ENCODE measurements at places on chromosomes 6 and 20.

- DNase-seq, result no peak
These were observed 346.7 kb downstream of the PAX1 start for GRCh38 chr20:22052025-22052650.

- DNase-seq, result no peak
These were observed 98.3 kb downstream of the SASH1 start for GRCh38 chr6:148440877-148441453.

GRCh38 chr20:31845300-31845863 lies at the start of gene FOXS1:
Gene FOXS1, minus strand, starts transcription at chr20:31845604. Its CDS starts 62 bp downstream, at chr20:31845542.
- no peak for DNase-seq

DNA sequence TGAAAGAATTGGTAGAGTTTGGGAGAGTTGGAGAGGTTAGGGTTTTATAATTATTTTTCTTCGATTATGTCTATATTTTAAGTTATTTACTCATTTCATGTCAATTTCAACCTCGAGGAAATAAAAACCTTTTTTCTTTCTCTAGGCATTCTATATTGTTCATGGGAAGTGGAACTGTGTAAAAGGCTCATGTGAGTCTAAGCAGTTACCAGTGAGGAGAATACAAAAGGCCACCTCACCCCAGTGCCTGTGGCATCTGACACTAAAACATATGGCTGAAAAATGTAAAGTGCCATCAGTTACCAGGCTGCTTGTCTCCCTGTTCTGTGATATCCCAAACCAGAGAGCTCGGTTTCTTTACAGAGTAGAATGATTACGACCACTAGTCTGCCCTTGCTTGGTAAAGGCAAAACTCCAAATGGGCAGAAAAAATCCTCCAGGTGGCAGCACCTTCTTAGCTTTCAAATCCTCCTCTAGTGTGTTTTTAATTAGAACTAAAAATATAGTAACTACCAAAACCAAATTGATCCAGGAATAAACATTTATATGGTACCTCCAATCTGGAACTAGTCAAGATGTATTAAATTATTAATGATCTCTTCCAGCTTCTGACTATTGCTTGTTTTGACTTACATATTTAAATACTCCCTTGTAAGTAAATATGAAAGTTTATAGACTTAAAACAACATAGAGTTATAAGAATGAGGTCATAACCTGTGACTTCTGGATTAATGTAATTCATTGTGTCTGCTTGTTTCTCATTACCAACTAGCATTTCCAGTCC lies 122.6 kb upstream of the MCHR2 start:
- no peak for DNase-seq

- DNase-seq, result no peak
These were observed 35.0 kb upstream of the ZBP1 start for GRCh38 chr20:57654998-57655808.

DNA sequence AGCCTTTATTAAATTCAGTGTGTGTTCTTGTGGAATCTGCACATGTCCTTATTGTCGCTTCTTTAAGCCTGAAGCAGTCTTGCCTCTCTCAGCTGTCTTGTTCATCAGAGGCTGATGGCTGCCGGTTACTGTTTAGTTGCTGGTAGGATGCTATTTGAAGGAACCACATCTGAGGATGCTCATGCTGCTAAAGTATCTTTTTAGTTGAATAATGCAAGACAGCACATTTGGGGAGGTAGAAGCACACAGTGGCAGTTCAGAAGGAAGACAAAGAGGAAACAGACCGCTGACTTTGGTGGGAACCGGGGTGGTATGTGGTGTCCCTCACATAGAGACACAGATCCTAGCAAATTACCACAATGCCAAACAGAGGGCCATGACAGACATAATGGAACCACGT lies 144.2 kb upstream of the HDDC2 start:
- no peak for DNase-seq

GRCh38 chr6:4781426-4781825 lies 5.2 kb downstream of the CDYL start:
- DNase-seq, result no peak

DNA sequence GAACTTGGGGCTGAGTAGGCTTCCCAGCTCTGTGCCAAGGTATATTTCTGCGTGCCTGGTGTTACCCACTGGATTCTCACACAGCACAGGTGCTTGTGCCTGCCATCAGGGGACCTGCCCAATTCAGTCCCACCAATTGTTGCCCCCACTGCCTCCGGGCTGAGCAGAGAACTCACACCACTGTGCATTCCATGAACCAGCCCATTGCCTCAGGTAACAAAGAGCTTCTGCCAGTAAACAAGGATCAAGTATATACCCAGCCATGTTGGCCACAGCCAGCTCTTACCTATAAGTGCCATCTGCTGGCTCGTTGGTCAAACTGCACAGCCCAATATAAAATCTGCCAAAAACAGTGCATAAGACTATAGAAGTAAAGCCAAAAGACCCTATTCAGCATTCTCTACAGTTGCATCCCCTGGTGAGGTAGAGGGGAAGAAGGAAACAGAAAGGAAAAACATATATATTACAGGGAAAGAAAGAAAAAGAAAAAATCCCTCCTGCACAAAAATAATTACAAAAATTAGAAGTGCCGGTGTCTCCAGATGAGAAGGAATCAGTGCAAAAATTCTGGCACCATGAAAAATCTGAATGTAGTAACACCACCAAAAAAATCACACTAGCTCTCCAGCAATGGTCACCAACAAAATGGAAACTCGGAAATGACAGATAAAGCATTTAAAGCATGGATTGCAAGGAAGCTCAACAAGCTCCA lies 241.4 kb downstream of the IBTK start:
- no peak for DNase-seq

GRCh38 chr6:107699254-107699653 lies 124.9 kb downstream of the SCML4 start:
- no peak for DNase-seq

DNA sequence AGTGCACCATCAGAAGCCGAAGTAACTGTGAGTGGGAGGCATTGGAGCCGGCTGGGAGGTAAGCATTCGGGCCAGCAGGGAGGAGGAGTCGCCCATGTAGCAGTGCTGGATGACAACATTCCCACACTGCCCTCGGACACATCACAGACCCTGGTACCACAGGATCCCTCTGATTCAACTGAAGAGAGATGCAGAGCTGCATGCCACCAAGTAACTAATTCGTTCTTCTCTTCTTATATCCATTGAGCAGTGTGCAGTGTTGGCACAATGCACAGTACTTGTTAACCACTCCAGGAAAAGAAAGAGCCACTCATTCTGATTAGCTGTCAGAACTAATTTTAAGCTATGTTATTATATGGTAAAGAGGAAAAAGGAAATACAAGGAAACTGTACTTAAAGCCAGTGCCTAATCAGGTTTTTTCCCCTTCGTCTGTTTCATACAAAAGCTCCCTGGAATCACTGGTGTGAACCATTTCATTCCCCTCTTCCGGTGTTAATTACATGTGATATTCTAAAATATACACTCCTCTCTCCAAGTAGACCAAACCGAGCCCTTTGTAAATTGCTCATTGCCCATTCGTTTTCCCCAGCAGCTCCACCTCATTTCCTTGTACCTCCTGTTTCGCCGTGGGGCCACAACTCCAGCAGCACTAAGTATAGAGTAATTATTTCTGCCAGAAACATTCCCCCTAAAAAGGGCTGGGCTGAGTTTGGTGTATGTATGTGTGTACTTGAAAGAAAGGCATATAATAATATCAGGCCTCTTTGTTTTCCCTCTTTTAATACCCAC lies 32.4 kb upstream of the ADTRP start:
- no peak for DNase-seq

- no peak for DNase-seq
These were observed 268.4 kb upstream of the SYNCRIP start for GRCh38 chr6:85911067-85911466.

DNA sequence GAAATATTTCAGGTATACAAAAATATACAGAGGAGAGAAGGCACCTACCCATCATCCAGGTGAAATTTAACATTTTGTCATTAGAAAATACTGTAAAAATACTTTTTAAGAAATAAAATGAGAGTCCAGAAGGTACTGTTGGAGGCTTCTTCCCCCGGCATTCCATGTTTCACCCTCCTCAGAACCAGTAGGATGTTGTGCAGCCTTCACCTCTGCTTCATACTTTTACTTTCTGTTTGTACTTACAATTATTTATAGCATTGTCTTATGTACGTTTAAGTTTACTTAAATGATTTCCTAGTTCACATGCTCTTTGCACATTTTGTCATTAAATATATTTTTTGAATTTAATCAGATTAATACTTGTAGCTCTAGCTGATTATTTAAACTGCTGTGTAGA lies 30.9 kb downstream of the TMEM200A start:
- no peak for DNase-seq

DNA sequence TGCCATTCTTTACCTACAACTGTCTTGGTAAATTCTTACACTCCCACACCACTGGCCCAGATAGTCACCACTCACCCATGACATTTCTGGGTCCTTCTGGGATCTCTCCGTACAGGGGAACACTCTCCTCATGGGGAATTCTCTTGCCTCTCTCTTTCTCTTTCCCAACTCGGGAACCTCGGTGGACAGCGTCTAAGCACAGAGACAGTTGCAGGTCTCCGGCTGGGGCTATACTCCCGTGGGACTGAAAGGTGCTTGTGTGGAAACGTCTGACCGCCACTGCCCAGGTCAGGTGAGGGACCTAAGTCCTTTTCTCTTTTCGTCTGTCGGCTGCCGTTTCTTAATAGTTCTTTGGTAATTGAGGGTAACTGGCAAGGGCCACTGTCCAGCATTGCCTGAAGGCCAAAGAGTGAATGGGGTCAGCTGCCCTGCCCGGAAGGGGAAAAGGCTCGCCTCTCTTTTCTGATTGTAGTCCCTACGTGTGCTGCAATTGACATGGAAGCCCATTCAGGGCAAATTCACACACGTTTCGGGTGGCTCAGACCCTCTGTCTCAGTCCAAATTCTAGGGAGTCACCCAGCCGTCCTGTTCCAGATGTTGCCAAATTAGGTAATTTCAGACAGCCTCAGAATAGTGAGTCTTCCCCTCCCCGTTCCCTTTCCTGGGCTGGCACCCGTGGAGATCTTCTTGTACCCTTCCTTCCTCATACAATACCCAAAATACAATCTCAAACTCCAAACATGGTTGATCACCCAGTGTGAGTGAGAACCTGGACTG lies 31.2 kb upstream of the RIPK1 start:
- no peak for DNase-seq

GRCh38 chr20:47662483-47663353 lies 122.6 kb downstream of the SULF2 start:
- DNase-seq, result no peak

DNA sequence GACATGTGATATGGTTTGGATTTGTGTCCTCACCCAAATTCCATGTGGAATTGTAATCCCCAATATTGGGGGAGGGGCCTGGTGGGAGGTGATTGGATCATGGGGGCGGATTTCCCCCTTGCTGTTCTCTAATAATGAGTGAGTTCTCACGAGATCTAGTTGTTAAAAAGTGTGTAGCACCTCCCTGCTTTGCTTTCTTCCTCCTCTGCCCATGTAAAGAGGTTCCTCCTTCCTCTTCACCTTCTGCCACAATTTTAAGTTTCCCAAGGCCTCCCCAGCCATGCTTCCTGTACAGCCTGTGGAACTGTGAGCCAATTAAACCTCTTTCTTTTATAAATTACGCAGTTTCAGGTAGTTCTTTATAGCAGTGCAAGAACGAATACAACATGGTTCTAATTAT lies 2.1 kb upstream of the ZNF451 start:
- no peak for DNase-seq
